ENCODE measurements at places on chromosomes 3 and 15.

- DNase-seq, result no peak
These were observed 36.0 kb upstream of the RASA2 start for GRCh38 chr3:141450727-141451375.

DNA sequence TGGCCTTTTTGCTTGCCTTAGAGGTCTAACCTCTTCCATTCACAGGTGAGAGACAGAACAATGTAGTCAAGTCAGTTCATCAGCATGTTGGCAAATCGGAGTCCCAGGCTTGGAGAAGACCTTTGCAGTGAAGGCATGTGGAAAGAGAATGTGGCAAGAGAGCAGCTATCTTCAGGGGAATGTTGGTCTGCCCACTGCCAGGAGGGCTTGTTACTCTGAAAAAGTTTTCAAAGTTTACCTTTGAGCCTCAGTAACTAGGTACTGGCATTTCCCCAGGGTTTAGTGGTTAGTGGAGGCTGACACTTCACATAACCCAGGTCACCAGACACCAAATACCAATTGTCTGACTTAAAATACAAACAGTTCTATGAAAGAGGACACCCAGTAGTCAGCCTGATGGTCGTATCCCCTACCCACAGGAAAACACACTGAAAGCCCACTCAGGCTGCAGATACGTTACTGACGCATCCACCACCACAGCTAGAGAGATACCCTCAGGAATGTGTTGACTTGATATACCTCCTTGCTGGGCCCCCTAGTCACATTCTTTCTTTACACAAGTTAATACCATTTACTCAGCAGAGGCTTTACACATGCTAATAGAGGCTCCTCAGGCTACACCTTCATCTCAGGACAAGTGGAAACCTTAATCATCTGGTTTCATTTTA, 9.7 kb upstream of the ARID3B start:
- DNase-seq, result no peak

DNA sequence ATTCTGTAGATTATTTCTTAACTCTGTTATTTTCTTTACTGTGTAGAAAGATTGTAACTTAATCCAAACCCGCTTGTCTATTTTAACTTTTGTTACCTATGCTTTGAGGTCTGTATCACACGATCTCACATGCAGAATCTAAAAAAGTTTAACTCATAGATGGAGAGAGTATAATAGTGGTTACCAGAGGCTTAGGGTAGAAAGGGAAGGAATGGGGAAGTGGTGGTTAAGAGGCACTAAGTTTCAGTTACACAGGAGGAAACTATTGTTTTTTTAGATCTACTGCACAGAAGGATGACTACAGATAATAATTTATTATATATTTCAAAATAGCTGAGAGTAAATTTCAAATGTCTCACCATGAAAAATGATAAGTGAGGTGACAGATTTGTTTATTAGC, 515.2 kb downstream of the RSL24D1 start:
- DNase-seq, result no peak

- no peak for DNase-seq
These were observed 94.8 kb downstream of the CD200R1L start for GRCh38 chr3:112751564-112752512.

DNA sequence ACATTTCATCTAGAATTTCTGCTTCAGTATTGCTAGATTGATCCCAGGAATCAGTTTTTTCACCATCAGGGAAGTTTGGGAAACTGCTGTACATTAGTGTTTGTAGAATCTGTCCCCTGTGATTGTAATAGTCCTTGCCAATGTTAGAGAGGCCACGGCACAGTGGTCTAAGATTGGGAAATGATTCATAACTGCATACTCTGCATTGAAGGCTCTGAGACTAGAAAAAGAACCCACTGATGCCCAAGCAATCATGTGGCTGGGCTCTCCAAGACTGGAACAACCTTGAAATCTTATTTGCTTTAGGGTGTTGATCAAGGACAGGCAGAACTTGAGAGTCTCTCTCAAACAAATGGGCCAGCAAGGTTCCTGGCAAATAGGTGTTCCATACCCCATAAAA, 245.6 kb upstream of the LRTM1 start:
- no peak for DNase-seq

DNA sequence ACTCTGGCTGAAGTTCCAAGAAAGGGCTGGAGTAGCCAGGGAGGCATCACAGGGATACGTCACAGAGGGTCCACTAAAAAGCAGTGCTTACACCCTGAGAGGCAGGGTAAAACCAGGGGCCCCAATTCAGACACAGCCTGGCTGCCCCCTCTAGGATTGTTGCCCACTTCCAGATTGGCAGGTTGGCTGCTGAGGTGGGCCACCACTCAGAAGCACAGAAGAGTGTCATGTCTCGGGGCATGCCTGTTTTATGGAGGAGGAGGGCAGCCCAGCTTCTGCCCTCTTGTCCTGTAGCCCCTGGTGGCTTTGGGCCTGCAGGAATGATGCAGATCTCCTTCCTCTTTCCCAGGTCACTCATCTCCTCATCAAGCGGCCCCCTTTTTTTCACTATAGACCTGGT, 24.0 kb downstream of the NOX5 start:
- no peak for DNase-seq

GRCh38 chr3:120780977-120781376, 38.4 kb downstream of the GTF2E1 start:
- peak; percentile 26 for DNase-seq

DNA sequence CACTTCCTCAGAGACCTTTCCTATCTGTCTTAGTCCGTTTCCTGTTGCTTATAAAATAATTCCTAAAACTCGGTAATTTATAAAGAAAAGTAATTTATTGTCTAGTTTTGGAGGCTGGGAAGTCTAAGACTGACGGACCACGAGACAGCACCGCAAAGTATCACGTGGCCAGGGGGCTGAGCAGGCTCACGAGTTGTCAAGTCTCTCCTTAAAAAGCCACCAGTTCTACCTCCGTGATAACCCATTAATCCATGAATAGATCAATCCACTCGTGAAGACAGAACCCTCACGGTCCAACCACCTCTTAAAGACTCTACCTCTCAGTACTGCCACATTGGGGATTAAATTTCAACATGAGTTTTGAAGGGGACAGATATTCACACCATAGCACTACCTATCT, 821 bp downstream of the LINS1 start:
- DNase-seq, result no peak

All from Right ventricle myocardium superior (tissue), 1 donor.